ENCODE measurements at places on chromosomes 12 and 14.

DNA sequence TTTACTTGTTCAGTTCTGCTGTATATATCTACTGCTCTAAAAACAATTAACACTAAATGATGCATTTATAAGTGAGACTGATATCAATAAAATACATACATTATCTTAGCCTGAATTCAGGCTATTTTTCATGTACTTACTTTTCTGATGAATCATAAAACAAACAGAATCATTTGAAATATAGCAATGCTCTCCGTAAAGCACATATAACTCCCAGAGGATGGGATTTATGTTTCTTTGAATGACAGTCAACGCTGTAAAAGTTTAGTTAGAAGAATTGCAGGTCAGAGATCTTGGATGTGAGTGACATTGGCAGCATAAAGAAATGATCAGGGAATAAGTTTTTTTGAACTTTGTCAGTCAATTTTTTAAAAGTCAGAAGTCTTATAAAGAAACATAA is 740.2 kb upstream of the NOVA1 start:
- DNase-seq: no peak

DNA sequence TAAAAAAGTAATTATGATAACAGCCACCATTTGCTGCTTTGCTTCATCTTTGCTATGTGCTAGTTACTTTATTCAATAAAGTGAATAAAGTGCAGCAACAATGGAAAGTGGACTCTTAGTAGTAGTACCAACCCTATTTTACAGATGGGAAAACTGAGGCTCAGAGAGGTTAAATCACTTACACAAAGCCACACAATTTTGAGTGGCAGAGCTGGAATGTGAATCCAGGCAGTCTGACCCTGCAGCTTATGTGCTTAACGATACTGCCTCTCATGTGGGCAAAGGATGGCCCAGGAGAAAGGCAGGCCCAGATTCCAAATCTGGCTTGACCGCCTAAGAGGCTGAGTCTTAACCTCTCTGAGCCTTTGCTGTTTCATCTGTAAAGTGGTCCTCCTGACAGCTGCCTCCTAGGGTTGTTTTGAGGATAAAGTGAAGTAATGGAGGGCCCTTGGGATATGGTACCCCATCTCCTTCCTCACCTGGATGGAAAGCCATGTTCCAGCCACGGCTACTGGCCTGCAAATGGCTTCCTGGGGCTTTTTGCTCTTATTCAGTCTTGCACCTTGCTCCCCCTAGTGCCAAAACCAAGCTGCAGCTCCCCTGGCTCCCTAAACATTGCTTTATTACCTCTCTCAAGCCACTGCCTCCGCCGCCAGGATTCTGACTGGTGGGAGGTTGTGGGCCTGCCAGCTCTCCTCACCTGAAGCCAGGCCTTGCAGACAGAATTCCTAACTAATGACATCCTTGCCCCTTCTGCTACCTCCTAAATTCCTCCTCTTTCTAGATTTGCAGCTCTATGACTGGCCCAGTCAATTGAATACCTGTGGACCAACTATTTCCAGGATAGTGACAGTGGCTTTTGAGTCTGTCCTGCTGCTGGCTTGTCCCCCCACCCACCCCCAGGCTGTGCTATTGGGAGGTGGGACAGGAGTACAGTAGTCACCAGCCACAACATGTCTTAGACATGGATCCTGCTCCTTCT is 283.3 kb upstream of the PWP1 start:
- DNase-seq: peak; percentile 25

DNA sequence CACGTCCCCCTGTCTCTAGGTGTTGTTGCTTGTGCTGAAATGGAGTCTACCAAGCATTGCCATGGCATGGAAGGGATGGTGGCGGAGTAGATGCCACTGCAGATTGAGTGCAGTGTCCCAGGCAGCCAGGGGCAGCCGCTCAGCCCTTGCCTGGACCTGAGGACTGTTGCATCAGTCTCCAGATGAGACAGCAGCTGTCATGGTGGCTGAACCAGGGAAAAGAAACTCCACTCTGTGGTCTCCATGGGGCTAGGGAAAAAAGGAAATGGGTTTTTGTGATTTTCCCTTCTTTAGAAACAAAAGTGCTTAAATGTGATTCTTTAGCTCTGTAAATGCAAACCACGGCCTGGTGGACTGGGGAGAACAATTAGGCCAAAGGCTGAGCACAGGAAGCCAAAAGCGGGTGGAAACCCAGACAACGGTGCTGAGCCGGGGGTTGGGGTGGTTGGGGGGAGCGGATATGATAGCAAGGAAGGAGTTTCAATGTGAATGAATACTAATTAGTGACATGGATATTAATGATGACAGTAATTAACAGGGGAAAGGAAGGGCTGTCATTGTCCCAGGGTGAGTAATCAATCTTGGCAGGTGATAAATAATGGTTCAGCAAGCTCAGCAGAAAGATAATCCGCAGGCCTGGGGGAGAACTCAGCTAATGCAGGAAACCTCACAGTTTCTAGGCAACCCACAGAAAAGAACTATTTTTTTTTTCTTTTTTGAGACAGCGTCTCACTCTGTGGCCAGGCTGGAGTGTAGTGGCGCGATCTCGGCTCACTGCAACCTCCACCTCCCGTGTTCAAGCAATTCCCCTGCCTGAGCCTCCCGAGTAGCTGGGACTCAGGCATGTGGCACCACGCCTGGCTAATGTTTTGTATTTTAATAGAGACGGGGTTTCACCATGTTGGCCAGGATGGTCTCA is 442.6 kb downstream of the DPF3 start:
- DNase-seq: no peak

- no peak for DNase-seq
Observed at GRCh38 chr14:38003746-38004609, 203.7 kb upstream of the SSTR1 start.

DNA sequence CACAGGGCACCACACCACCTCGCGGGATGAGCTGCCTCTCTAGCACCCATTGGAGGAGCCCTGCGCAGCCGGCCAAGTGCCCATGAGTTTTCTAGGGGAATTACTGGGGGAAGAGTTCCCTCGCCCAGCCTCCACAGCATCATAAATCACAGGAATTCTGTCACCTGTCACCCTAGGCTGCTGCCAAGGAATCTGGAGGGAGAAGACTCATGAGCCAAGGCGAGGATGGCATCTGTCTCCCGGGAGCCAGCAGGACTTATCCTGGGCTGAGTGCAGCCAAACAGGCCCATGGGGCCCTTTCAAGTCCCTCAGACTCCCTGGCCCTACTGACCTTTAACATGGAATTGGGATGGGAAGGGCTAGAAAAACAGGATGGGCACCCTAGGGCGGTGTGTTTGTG is 7.8 kb upstream of the OTUB2 start:
- no peak for DNase-seq

GRCh38 chr12:57611827-57612710 is 834 bp downstream of the ARHGEF25 start:
- DNase-seq: no peak

DNA sequence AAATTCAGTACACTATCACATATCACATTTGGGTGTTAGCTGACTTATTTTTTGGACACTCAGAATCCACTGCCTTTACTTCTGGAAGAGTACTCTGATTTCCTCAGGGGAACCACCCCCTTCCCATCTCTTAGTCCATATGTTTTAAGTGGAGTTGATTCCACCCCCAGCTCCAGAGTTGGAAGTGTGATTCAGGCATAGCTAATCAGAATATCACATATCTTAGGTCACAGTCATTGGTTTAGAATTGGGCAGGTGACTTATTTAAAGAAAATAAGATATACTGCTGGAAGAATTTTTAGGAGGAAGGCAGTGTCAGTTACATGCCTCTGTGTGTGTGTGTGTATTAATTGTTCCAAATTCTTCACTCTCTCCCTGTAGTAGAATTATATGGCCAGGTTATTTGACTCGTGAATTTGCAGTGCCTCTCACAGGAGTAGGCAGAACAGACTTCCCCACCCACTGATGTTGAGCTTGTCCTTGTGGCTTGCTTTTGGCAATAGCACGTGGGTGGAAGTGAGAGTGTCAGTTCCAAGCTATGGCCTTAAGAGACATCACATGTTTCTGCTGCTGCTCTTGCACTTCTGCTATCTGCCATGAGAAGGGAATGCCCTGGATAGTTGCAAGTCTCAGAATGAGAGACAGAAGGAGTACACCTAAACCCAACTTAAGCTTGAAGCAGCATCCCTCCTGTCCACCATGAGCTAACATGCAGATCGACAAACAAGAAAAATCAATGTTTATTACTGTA is 6.4 kb upstream of the GAS2L3 start:
- no peak for DNase-seq

DNA sequence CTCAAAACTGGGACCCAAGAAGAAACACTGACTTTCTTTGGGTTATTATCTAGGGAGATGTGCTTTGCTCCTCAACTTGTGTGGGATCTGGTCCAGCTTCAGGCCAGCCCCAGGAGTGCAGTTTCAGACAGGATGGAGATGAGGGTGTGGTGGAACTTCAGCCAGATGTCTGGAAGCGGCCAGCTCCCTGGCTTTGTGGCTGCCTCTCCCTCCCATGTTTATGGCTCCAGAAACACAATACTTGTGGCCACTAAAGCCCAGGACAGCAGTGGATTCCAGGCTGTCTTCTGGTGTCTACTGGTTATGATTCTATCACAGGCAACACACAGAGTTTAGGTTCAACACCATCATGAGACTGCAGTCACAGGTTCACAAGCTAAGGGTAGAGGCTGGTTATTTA is 44.2 kb upstream of the EMP1 start:
- no peak for DNase-seq

- no peak for DNase-seq
Observed at GRCh38 chr12:101963697-101964096, 86.3 kb downstream of the DRAM1 start.

DNA sequence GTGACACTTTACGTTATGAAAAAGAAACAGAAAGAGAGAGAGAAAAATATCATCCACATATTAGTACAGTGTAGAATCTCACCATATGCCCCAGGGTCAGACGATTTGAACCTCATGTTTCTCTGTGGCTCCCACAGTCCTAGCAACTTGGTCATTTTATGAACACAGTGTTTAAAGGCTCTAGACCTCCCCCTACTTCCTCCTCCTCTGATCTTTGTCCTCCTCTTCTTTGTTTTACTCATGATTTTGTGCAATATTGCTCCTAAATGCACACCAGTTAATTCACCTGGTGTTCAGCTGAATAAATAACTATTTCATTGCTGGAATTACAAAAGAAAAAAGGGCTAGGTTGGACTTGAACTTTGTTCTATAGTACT is 18.2 kb downstream of the GLT1D1 start:
- DNase-seq: no peak

- DNase-seq: no peak
Observed at GRCh38 chr12:114403011-114403689, 2.8 kb downstream of the TBX5 start.

GRCh38 chr14:65392296-65392695 is 20.2 kb upstream of the FUT8 start:
- DNase-seq: no peak

DNA sequence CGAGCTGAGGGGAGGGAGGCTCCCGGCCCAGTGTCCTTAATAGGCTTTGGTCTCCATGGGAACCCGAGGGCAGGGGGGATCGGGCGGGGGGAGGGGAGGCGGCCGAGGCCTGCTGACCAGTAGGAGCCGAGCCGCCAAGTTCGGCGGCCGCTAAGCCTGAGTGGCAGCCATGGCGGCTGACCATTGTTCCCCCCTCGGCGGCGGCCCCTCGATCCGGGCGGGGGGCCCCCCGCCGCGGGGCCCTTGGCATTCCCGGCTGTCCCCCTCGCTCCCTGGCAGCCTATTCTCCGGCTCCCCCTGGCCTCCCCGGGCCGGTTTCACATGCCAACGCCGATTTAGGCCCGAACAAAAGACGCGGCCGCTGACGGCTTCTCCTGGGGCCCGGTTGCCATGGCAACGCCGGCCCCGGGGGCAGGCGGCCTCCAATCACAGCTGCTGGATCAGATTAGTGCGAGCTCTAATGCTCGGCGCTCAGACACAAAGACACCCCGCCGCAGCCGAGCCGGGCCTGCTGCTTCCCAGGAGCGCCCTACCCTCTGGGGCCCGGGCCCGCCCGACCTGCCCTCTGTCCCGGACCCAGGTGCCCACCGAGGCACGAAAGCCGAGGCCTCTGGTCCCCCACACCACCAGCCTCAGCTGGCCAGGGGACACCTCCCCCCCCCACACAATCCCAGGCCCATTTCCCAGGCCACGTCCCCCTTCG is 7.3 kb downstream of the MSI1 start:
- DNase-seq: no peak

GRCh38 chr12:27277846-27278260 is 33.8 kb downstream of the STK38L start:
- no peak for DNase-seq

DNA sequence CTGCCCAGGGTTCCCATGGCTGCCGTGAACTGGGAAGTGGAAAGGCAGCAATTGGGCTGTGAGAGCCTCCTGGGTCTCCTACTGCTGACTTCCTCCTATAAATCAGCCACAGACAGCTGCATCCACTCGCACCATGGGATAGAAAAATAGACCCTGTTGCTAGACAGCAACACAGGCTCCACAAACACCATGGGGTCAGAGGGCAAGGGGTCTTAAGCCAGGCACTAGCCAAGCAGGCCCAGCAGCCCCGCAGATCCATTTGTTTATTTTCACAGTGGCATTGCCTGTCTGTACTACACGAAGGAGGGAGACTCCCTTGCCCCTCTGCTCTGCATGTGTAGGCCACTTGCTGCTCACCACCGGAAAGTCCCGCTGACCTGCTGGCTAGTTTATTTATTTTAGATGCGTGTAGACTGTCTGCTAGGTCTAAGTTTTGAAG is 139.8 kb downstream of the DACT1 start:
- DNase-seq: no peak
